ENCODE measurements at places on chromosomes 2 and 18. TPM values are rescaled to one million over a fixed set of nuclear protein-coding genes. Genes with fewer than 3 reads are reported as not detected.

The NEUROD1 gene
- not detected for total RNA-seq

The INO80D gene
- total RNA-seq: 1.6 TPM

The SPC25 gene
- total RNA-seq: 18.7 TPM

The MC5R gene
- total RNA-seq: not detected

The DPP4 gene
- 0.69 TPM for total RNA-seq
